Small intestine (tissue), 16 donors: ENCODE measurements at places on chromosomes 2 and 18.

DNA sequence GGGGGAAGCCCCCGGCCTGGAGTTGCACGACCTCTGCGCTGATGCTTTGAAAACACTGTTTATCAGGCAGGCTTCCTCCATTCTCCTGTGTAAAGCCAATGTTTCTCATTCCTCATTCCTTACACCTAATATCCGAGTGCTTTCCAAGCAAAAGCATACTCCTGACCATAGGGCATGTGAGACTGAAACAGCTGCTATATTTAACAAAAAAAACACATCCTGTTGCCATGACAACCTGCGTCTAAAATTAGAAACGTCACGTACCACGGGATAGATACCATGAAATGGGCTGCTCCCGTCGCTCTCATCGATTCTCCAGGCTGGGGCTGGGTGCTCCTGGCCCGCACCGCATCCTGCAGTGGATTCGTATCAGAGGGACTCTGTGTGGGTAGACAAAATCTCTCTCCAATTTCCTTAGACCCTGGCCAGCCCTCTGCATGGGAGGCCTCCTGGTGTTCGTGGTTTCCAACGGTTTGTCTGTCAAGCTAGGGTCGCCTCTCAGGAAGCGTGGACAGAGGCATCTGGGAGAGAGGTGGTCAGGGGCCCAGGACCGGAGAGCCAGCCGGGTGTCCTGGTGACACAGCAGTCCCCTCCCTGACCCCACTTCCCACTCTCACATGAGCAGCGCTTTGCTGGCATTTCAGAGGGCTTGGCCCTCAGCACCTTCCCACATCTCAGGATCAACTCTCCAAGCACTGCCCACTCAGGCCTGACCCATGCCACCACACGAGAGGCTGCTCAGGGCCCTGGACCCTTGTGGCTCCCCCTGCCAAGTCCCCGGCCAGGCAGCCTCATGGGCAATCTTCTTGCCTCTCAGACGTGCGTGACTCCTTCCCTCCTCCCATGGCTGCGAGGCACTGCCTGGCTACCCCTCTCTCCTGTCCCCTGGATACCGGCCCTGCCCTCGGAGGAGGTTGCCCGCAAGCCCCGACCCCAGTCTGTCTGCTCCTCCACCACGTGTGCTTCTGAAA is 268.1 kb downstream of the NDUFA10 start:
- DNase-seq: no peak

DNA sequence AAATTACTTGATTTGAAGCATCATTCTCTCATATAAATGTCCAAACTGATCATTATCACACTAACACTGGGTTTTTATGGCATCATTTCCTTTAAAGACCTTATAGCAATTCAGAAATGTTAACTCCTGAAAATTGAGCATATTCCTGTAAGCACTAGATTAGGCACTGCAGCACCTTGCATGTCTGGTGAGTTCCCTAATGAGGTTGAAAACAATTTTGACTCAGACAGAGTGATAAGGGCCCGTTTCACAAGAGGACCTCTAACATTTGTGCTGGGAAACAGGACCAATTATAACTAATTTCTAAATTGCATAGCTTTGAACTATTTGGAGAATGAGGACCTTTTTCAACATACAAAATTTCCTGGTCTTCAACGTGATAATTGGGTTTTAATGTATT is 69.9 kb downstream of the OSBPL6 start:
- DNase-seq: no peak

GRCh38 chr18:49967171-49967570 is 153.8 kb upstream of the ACAA2 start:
- peak; percentile 88 for DNase-seq

GRCh38 chr18:62586781-62587487 is 64.1 kb downstream of the ZCCHC2 start:
- DNase-seq: no peak

GRCh38 chr2:72678024-72678423 is 147.8 kb downstream of the EXOC6B start:
- no peak for DNase-seq

- DNase-seq: no peak
Observed at GRCh38 chr2:959457-959856, 8.8 kb downstream of the SNTG2 start.

- DNase-seq: peak; percentile 66
Observed at GRCh38 chr2:30272761-30273573, 41.6 kb downstream of the LBH start.

DNA sequence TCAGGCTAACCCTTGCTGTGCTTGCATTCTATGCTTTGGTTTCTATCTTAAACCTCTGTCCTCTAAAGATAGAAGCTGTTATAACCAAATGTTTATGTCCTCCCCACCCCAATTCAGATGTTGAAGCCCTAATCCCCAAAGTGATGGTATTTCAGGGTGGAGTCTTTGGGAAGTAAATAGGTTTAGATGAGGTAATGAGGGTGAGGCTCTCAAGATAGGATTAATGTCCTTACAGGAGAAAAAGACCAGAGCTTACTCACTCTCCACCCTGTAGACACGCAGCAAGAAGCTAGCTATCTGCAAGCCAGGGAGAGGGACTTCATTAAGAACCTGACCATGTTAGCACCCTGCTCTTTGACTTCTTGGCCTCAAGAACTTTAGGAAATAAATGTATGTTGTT is 362.5 kb downstream of the ERBB4 start:
- no peak for DNase-seq

- peak; percentile 88 for DNase-seq
Observed at GRCh38 chr2:100924520-100925451, 77.3 kb upstream of the RPL31 start.

DNA sequence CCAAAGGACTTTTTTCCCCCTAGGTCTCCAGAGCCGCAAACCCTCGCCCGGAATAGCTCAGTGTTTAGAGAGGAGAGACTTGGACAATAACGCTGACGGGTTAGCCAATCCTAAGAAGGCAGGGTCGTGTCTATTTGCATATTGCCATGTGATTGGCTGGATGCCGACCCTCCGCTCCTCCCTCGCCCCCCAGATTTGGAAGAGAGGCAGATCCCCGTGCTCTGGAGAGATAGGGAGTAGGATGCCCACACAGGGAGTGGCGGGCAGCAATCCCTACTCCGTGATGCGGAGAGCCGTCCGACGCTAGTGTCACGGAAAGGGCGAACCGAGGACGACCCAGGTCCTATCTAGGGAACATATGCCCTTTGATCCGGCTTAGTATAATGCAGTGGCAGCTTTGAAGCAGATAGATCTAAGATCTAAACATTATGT is 1.4 kb downstream of the WNT6 start:
- DNase-seq: peak; percentile 52

- no peak for DNase-seq
Observed at GRCh38 chr2:53275743-53276142, 491.9 kb upstream of the CHAC2 start.

DNA sequence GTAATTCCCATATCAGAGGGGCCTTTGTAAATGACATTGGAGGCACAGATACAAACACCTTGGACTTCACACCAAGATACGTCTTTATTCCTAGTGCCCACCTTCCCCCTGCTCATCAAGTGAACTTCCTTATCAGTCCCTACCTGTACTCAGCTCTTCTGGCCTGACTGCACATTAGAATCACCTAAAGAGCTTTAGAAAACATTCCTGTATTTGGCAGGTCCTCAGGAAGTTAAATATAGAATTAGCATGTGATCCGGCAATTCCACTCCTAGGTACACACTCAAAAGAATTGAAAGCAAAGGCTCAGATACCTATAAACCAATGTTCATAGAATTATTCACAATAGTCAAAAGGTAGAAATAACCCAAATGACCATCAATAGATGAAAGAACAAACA is 46.6 kb downstream of the ALK start:
- DNase-seq: no peak

GRCh38 chr2:223920109-223920508 is 25.0 kb downstream of the WDFY1 start:
- DNase-seq: no peak

- DNase-seq: no peak
Observed at GRCh38 chr2:129791712-129792111, 187.8 kb upstream of the RAB6C start.
